Cardiac muscle cell (in vitro differentiated cells and primary cell): ENCODE measurements at places on chromosomes 11 and 22. TPM values are rescaled to one million over a fixed set of nuclear protein-coding genes. Genes with fewer than 3 reads are reported as not detected.

Gene CCDC179
- not detected in 2 replicates for total RNA-seq

Gene GGT5
- total RNA-seq: 0.21 and 0.35 TPM in 2 replicates

Gene ARHGAP32
- 8.3 and 13.0 TPM in 2 replicates for total RNA-seq

Gene DDX25
- total RNA-seq: 4.9 and 7.5 TPM in 2 replicates

Gene PHF21B
- 4.8 and 7.2 TPM in 2 replicates for total RNA-seq

Gene APLNR
- total RNA-seq: 9.8 and 16.0 TPM in 2 replicates

Gene OR10D3
- total RNA-seq: not detected in 2 replicates

Gene NPTXR
- 15.1 and 16.7 TPM in 2 replicates for total RNA-seq

Gene OR8D4
- not detected in 2 replicates for total RNA-seq

Gene TTLL12
- total RNA-seq: 52.9 and 62.7 TPM in 2 replicates

Gene PARVA
- total RNA-seq: 13.0 and 14.9 TPM in 2 replicates

Gene MYO7A
- 1.4 and 1.6 TPM in 2 replicates for total RNA-seq

Gene LRRN4CL
- total RNA-seq: 0.81 and 1.9 TPM in 2 replicates

Gene APOBEC3B
- total RNA-seq: 1.1 and 6.5 TPM in 2 replicates

Gene LRRC32
- 15.9 and 21.8 TPM in 2 replicates for total RNA-seq

Gene TRIM29
- total RNA-seq: not detected in 2 replicates

Gene RELT
- 10.4 and 18.7 TPM in 2 replicates for total RNA-seq

Gene CHKB
- 54.6 and 73.4 TPM in 2 replicates for total RNA-seq

Gene DCHS1
- 45.8 and 60.2 TPM in 2 replicates for total RNA-seq

Gene OR52N1
- not detected in 2 replicates for total RNA-seq

Gene RTN4RL2
- total RNA-seq: 0.09 and 0.11 TPM in 2 replicates

Gene OVCH2
- not detected in 2 replicates for total RNA-seq

Gene OR51B4
- total RNA-seq: 0.57 and 0.85 TPM in 2 replicates

Gene PRRG4
- total RNA-seq: not detected in 2 replicates

Gene KRTAP5-7
- not detected in 2 replicates for total RNA-seq

Gene PGM2L1
- 5.4 and 5.6 TPM in 2 replicates for total RNA-seq

Gene BTBD18
- total RNA-seq: not detected in 2 replicates

Gene ZC3H12C
- 7.0 and 7.1 TPM in 2 replicates for total RNA-seq

Gene MIAT
- total RNA-seq: 0.21 and 0.66 TPM in 2 replicates

Gene ST13
- total RNA-seq: 178 and 301 TPM in 2 replicates

Gene GRAMD4
- 49.3 and 79.3 TPM in 2 replicates for total RNA-seq

Gene E2F8
- 5.2 and 11.2 TPM in 2 replicates for total RNA-seq

Gene HTR3A
- 0.24 TPM in 1 of 2 replicates, not detected in the other for total RNA-seq

Gene ADSL
- total RNA-seq: 110 and 138 TPM in 2 replicates

Gene TIRAP
- total RNA-seq: 4.2 and 6.7 TPM in 2 replicates

Gene OMP
- total RNA-seq: not detected in 2 replicates

Gene MFRP
- not detected in 2 replicates for total RNA-seq

Gene LUZP2
- total RNA-seq: 0.07 TPM in 1 of 2 replicates, not detected in the other

Gene MS4A4A
- total RNA-seq: not detected in 2 replicates

Gene BLID
- 1.0 and 1.3 TPM in 2 replicates for total RNA-seq

Gene POLD3
- 12.8 and 13.1 TPM in 2 replicates for total RNA-seq

Gene PYGM
- total RNA-seq: 246 and 281 TPM in 2 replicates

Gene PAMR1
- total RNA-seq: 0.35 and 0.77 TPM in 2 replicates

Gene RASL10A
- total RNA-seq: 3.6 and 4.1 TPM in 2 replicates

Gene DEFB131B
- total RNA-seq: not detected in 2 replicates

Gene DNAJB7
- total RNA-seq: not detected in 2 replicates

Gene KDELR3
- 13.1 and 19.7 TPM in 2 replicates for total RNA-seq

Gene ROBO3
- 7.1 and 10.3 TPM in 2 replicates for total RNA-seq
